T-helper 2 cell treated with Interferon-gamma antibody and Interleukin-4, amounts not matched to agents 5 μg/mL and 100 μg/mL, for 36 hours (primary cell): ENCODE measurements at places on chromosomes 13 and 19.

- peaks cover 34% of the 10 kb centered on the region for H3K4me1 ChIP-seq
- peaks cover 23% of the 10 kb centered on the region for H3K36me3 ChIP-seq
- H3K4me3 ChIP-seq = peak overlapping the region; percentile 90
Measured at GRCh38 chr13:48977286-48977625, 1.5 kb downstream of the FNDC3A start.

DNA sequence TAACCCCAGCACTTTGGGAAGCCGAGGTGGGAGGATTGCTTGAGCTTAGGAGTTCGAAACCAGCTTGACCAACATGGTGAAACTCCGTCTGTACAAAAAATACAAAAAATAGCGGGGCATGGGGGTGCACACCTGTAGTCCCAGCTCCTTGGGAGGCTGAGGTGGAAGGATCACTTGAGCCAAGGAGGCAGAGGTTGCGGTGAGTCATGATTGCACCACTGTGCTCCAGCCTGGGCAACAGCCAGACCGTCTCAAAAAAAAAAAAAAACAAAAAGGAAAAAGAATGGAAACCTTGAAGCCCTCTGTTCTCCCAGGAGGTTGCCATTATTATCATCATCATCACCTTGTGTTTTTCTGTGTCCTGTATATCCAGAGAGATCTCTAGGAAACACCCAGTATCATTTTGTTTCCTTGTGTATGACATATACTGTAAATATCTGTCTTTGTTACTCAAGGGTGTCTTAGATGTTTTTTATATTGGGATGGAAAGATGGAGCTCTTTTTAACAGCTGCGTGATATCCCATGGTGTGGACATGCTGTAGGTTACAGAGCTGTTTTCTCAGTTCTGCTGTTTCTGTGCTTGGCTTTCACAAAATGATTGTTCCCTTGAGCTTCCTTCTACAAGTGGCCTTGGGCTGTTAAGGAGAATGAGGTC, 11.8 kb downstream of the CHAF1A start:
- H3K27me3 ChIP-seq = no peaks in the 10 kb centered on the region
- H3K4me3 ChIP-seq = no peak overlapping the region
- no peak overlapping the region for H3K27ac ChIP-seq
- peaks cover 24% of the 10 kb centered on the region for H3K36me3 ChIP-seq
- H3K4me1 ChIP-seq = peaks cover 2% of the 10 kb centered on the region

GRCh38 chr19:44626048-44626624, 12.8 kb downstream of the IGSF23 start:
- no peaks in the 10 kb centered on the region for H3K36me3 ChIP-seq
- H3K4me1 ChIP-seq = no peaks in the 10 kb centered on the region
- no peak overlapping the region for H3K27ac ChIP-seq
- DNase-seq = no peak
- H3K4me3 ChIP-seq = no peak overlapping the region

DNA sequence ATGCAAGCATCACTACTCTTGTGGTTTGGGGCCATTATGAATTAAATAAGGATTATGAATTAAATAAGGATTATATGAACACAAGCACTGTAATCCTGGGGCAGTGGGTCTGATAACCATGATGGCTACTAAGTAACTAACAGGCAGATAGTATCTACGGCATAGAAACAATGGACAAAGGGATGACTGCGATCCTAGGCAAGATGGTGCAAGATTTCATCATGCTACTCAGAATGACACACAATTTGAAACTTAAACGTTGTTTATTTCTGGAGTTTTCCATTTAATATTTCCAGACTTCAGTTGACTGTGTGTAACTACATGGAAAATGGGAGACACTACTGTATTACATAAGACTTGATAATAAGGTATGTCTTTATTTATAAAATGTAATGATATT, 15.1 kb downstream of the KCNRG start:
- peaks cover 9% of the 10 kb centered on the region for H3K4me1 ChIP-seq
- H3K36me3 ChIP-seq = peaks cover 31% of the 10 kb centered on the region
- H3K27ac ChIP-seq = no peak overlapping the region
- DNase-seq = no peak
- no peaks in the 10 kb centered on the region for H3K27me3 ChIP-seq

- DNase-seq = peak; percentile 45
- peaks cover 28% of the 10 kb centered on the region for H3K4me1 ChIP-seq
- no peak overlapping the region for H3K4me3 ChIP-seq
- peaks cover 5% of the 10 kb centered on the region for H3K36me3 ChIP-seq
- peaks cover 33% of the 10 kb centered on the region for H3K27me3 ChIP-seq
Measured at GRCh38 chr19:38392707-38393308, 4.3 kb downstream of the SPRED3 start.

- DNase-seq = no peak
- H3K36me3 ChIP-seq = no peaks in the 10 kb centered on the region
- H3K27me3 ChIP-seq = no peaks in the 10 kb centered on the region
- no peak overlapping the region for H3K4me3 ChIP-seq
- H3K27ac ChIP-seq = no peak overlapping the region
- H3K4me1 ChIP-seq = peaks cover 1% of the 10 kb centered on the region
Measured at GRCh38 chr19:33414667-33415605, 41.4 kb downstream of the CEBPG start.

DNA sequence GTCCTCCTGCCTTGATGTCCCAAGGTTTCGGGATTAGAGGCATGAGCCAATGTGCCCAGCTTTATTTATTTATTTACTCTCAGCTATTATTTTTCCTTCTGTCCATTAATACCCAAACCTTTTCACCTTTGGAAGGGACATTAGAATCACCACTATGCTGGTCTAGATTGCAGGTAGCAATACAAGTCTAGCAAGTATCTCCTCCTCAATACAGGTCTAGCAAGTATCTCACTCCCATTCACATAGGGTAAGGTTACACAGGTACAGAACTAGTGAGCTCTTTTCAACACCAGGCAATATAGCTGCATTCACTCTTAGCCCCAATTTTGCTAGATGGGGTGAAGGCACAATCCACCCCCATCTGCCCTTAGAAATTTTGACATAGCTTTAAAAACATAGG, 17.4 kb upstream of the SPRYD7 start:
- no peak overlapping the region for H3K27ac ChIP-seq
- H3K4me3 ChIP-seq = no peak overlapping the region
- H3K4me1 ChIP-seq = no peaks in the 10 kb centered on the region
- no peak for DNase-seq

GRCh38 chr19:58498316-58499020, 13.3 kb downstream of the SLC27A5 start:
- peak overlapping the region; percentile 98 for H3K4me3 ChIP-seq
- no peaks in the 10 kb centered on the region for H3K27me3 ChIP-seq
- no peak for DNase-seq
- peaks cover 22% of the 10 kb centered on the region for H3K4me1 ChIP-seq
- H3K27ac ChIP-seq = peak overlapping the region; percentile 92

DNA sequence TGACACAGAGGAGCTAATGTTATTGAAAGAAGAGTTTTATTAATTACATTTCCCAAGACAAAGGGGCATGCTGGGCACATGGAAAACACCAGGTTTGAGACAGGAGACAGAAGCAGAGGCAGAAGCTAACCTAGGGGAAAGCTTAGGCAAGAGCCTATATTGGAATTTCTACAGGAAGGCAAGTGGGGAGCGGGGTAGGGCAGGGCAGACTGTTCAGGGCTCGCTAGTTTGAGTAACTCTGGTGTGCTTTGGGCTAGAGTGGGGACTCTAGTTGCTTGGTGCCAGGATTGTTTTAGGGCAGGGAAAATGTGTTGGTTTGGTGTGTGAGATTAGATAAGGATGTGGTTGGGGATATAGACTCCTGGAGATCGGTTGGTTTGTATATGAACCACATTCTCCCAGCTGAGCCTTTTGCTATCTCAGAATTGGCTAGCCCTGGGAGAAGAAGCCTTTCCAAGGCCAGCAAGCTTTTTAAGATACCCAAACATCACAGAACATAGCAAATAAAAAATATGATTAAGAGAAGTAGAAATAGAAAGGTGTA, 8.4 kb upstream of the UFM1 start:
- no peaks in the 10 kb centered on the region for H3K36me3 ChIP-seq
- H3K27me3 ChIP-seq = no peaks in the 10 kb centered on the region
- no peak overlapping the region for H3K27ac ChIP-seq
- DNase-seq = no peak
- no peaks in the 10 kb centered on the region for H3K4me1 ChIP-seq
- no peak overlapping the region for H3K4me3 ChIP-seq
